ENCODE measurements at places on chromosomes 13 and 19. TPM values are rescaled to one million over a fixed set of nuclear protein-coding genes. Genes with fewer than 3 reads are reported as not detected.

The PRR22 gene
- total RNA-seq = 8.1 TPM

- no peak for DNase-seq
Measured at GRCh38 chr19:35296644-35297514, 4.9 kb downstream of the MAG start.

GRCh38 chr19:50648659-50649058, 586 bp upstream of the C19orf81 start:
- no peak for DNase-seq

The SLC35E1 gene
- 35.8 TPM for total RNA-seq

DNA sequence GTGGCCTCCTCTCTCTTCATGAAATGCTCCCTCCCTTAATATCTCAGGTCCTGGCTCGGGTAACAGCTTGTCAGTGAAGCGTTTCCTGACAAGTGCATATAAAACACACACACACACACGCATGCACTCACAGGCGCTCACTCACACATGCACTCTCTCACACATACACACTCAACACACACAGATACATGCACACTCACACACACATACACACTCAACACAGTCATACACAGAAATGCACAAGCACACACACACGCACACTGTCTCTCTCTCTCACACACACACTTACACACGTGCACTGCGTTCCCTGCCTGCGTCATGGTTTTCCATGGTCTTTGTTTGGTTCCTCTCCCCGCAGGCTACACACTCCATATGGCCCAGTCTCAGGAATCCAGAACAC, 344.1 kb downstream of the UQCRFS1 start:
- no peak for DNase-seq

GRCh38 chr19:33701565-33701964, 79.8 kb downstream of the CHST8 start:
- no peak for DNase-seq

DNA sequence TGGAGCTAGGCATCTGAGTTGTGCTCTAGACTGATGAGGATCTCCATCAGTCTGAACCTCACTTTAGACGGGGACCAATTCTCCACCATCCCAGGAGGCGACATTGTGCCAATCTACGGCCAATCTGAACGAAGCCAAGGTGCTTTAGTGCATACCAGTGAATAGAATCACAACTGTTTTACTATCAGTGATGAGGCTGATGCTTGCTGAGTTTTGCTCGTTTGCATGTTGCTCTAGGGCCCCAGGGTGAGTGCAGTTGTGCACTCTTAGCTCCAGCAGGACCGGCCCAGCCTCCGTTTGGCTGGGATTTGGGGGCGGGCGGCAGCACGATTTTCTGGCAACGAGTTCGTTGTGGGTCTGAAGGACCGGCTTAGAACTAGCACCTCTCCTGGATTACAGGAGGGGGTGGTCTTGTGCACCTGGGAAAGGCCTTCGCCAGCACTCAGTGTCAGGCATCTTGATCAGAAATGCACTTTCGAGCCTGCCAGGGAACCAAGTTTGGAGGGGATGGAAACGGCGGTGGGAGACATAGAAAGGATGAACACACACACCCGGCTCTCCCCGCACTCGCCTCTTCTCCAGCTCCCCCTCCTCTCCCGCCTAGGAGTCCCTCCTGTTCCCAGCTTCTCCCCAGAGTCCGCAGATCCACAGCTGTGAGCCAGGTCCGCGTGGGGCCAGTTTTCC, 4.4 kb downstream of the GSX1 start:
- no peak for DNase-seq

The ALDH16A1 gene
- 51.7 TPM for total RNA-seq

The MYO16 gene
- not detected for total RNA-seq

GRCh38 chr19:31232180-31232579, 117.1 kb downstream of the TSHZ3 start:
- no peak for DNase-seq

- no peak for DNase-seq
Measured at GRCh38 chr13:112457485-112457884, 81.3 kb downstream of the SPACA7 start.

The RHPN2 gene
- 29.1 TPM for total RNA-seq

DNA sequence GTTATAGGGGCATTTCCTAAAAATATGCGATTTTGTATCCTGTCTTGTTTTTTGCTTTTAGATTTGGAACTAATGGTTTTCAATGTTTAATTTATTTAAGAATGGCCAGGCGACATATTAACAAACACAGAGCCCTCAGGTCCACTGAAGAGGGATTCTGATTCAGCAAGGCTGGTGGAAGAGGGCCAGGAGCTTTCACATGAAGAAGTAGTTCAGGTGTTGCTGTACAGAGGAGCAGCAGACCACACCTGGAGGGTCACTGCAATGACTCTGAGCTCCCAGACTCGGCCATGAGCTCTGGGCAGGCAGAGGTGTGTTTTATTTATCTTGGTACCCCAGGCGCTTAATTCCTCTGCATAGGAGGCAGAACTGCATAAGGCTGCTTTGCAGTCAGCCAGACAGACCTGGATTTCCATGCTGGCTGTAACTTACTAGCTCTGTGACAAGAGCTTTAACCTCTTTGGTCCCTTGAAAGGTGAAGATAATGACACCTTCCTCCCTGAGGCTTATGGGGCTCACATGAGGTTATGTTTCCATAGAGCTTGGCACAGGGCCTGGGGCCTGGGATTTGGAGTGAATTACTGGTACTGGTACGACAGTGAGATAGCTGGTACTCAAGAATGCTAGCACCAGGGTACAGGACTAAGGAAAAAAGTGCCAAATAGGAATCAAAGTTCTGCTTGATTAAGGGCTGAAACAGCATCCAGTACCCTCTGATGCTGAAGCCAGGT, 184.7 kb downstream of the OXGR1 start:
- no peak for DNase-seq

DNA sequence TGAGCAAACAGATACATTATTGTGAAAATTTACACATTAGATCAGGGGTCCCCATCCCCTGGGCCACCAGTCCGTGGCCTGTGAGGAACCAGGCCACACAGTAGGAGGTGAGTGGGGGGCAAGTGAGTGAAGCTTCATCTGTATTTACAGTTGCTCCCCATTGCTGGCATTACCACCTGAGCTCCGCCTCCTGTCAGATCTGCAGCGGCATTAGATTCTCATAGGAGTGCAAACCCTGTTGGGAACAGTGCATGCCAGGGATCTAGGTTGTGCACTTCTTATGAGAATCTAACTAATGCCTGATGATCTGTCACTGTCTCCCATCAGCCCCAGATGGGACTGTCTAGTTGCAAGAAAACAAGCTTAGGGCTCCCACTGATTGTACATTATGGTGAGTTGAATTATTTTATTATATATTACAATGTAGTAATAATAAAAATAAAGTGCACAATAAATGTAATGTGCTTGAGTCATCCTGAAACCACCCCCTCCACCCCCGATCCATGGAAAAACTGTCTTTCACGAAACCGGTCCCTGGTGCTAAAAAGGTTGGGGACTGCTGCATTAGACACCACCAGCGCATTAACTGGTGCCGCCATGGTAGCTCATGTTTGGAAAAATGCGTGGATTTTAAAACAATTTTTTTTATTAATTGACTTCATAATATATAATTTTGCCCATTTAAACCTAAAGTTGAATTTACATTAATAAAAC, 51.7 kb downstream of the DGKH start:
- no peak for DNase-seq

The ZNF443 gene
- total RNA-seq = 9.4 TPM

GRCh38 chr19:4811328-4812131, 20.0 kb downstream of the TICAM1 start:
- peak; percentile 91 for DNase-seq

- no peak for DNase-seq
Measured at GRCh38 chr19:58394821-58395219, 636 bp upstream of the RNF225 start.

DNA sequence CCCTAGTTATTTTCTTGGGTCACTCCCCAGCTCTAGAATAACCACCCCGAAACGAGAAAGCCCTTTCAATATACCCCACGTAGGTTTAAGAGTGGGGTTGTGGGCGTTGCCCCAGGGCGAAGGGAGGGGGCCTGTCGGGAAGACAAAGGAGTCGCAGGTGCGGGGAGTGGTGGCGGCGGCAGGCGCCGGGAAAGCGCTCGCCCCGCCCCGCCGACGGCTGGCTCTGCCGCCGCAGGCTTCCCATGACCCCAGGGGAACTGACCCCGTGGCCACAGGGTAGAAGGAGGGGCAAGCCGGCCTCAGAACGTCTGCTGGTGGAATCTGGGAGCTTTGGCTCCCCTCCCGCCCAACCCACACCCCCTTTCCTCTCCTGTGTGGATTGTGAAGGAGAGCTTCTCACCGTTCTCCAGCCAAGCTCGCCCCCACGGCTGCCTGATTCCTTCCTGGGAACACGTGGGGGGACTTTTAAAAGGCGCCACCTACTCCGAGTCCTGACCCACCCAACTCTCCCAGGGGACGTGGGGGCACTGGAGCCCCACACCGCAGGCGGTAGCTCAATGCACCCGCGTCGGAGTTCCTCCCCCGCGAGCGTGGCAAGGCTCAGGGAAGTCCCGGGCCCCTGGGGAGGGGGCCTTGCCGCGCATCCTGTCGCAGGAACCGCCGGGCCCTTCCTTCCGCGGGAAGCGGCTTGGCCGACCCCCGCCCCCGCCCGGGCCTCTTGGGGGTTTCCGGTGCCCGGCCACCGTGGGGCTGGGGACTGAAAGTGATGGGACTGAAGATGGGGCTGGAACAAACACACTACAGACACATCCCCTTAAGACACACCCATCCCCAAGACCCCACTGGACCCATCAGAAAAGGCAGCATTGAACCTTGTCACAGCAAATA, 5.5 kb downstream of the IER2 start:
- peak; percentile 94 for DNase-seq

DNA sequence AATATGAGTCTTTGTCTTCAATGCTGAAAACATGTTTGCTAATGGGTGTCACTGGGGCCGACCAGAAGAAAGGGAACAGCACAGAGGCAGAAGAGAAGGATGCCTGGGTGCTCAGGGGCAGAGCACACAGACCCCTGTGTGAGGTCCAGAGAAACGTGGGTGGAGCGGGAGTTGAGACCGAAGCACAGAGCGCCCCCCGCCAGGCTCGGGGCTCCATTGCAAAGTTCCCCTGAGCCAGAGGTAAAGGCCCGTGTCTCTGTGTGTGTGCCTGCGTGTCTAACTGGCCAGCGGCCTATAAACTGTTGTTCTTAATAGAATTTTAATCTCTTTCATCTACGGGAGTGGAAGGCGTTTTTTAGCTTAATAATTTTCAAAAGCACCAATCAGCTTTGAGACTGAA, 343.1 kb downstream of the TEX29 start:
- DNase-seq = peak; percentile 27

DNA sequence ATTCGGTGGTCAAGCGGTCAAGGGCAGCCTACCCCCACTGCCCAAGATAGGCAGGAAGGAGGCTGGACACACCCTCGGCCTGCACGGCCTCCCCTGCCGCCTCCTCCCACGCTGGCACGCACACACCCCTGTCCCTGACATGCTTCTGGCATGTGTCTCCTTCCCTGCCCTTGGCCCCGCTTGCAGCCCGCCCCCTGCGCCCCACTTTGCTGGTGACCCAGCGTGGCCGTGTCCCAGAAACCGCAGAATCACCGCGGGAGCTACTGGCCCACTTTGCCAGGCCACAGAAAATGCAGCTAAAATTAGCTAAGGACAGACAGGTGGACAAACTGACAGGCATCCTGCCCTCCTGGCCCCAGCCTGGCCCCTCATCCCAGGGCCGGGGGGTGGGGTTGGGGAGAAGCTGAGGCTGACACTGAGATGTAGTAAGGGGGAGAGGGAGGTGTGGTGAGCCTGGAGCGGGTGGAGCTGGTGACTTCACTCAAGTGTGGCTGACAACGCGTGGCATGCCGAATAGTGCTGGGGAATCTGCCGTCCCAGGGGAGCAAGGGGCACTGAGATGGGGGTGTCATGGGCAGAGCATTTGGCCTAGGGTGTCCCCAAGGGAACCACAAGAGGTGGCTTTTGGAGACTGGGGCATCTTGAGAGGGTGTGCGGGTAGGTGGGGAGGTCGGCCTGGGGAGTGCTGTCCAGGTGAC, 2.4 kb downstream of the SHANK1 start:
- no peak for DNase-seq

The LSR gene
- 152 TPM for total RNA-seq

GRCh38 chr19:48608798-48609263, 2.3 kb downstream of the SPACA4 start:
- peak; percentile 81 for DNase-seq

DNA sequence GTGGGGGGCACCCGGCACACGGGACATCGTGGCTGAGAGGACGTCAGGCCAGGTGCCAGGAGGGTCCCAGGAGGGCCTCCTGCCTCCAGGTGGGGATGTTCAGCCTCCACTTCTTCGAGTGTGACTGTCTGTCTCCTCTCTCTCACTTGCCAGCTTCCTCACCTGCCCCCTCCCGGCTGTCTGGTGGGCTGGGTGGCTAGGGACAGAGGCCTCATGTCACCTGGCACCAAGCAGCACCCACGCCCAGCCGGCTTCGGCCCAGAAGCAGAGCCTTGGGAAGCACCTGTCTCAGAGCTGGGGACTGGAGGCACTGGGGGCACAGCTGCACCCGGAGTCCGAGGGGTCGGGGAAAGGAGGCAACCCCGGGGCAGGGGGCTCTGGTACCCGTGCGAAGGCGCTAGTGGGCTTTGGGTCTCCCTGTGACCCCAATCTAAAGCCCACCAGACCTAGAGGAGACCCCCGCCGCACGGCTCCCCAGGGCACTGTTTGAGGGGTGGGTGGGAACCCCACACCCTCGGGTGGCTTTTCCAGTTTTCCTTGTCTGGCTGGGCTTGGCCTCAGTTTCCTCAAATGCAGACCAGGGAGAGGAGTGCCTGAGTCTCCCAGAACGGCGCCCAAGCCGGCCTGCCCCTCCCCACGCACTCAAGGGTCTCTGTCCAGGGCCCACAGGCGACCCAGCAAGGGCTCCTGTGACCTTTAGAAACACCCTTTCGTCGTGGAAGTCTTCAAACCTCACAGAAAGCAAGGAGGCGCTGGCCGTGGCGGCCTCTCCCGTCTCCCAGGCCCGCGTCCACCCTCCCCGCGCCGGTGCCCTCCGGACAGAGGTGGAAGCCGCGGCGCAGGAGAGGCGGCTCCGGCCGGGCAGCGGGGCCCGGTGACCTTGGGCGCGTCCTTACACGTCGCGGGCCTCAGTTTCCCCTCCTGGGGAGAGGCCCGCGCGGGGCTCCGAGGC, 664 bp upstream of the HCN2 start:
- peak; percentile 54 for DNase-seq

The EXOC3L2 gene
- total RNA-seq = 0.61 TPM

The ZNF154 gene
- 17.6 TPM for total RNA-seq

- no peak for DNase-seq
Measured at GRCh38 chr19:3196064-3196932, 10.6 kb downstream of the NCLN start.

The GRIK5 gene
- 45.0 TPM for total RNA-seq

DNA sequence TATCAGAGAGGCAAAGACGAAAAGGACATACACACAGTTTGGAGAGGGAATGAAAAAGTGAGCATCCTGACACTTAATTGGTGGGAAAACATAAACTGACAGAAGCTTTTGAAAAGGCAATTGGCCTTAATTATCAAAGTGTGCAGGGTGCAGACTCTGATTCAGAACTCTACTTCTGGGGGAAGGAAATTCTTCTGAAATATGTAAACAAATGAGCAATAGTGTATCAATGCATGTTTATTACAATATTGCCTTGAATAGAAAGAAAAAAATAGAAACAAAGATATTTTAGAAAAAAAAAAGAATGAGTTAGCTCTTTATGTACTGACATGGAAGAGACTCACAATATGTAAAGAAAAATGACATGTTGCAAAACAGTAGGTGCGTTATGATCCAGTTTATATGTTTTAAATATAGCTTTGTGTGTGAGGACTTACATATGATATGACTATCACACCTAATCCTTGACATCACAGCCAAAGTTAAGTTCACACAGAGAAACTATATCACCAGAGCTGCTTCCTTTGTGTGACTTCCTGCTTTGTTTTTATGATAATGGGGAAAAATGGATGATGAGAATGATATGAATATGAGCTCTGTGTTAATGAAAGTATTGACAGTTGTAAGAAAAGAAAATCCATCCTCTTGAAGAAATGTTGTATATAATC, 182.4 kb downstream of the KCTD12 start:
- DNase-seq = no peak

Data from H9 (cell line).